ENCODE measurements at places on chromosomes 5 and 9.

- DNase-seq = no peak
Measured at GRCh38 chr5:18888821-18889220, 1099.2 kb downstream of the CDH18 start.

GRCh38 chr9:98323051-98323830, 67.8 kb upstream of the TBC1D2 start:
- DNase-seq = no peak

DNA sequence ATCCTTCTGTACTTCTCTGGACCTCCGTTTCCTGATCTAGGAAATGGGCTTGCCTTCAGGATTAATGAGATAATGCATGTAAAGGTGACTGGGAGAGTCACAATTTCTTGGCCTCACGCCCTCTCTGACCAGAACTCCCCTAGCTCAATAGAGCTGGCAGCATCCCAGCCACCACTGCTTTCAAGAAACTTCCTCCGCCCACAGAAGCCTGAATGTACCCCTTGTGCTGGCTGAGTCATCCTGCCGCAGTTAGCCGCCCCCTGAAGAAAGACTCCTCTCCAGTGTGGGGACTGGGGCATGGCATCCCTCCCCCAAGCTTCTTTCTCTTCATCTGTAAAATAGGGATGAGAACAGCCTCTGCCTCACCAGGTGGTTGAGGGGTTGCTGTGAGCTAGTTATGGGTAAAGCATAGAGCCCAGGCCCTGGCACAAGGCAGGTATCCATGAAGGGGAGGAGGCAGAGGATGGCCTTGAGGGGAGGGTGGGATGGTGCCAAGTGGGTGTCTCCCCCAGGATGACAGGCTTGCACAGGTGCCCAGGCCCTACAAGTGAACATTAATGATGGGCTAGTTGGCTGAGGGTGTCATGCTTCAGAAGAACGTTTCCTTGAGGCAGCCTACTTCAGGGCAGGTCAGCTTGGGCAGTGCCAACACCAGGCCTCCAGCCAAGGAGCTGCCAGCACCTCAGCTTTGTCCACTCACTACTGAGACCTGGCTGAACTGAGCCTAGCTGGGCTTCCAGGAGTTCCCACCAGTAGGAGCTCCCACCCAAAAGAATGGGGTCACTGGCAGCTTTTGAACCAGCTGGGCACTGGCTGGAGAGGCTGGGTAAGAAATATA, 3.4 kb downstream of the PDLIM4 start:
- peak; percentile 96 for DNase-seq

GRCh38 chr5:40198736-40199135, 481.0 kb upstream of the PTGER4 start:
- peak; percentile 34 for DNase-seq

GRCh38 chr9:124214116-124214515, 43.6 kb upstream of the NEK6 start:
- no peak for DNase-seq

- no peak for DNase-seq
Measured at GRCh38 chr5:62956597-62956996, 378.0 kb downstream of the LRRC70 start.

GRCh38 chr9:116464987-116465571, 222.0 kb upstream of the TRIM32 start:
- DNase-seq = no peak

GRCh38 chr9:18786196-18786595, 246.8 kb downstream of the SAXO1 start:
- no peak for DNase-seq

GRCh38 chr9:91425271-91425670, 1.6 kb upstream of the NFIL3 start:
- DNase-seq = no peak

GRCh38 chr9:89755821-89756220, 151.0 kb downstream of the GADD45G start:
- no peak for DNase-seq

- DNase-seq = no peak
Measured at GRCh38 chr5:88683506-88684135, 199.4 kb downstream of the MEF2C start.

DNA sequence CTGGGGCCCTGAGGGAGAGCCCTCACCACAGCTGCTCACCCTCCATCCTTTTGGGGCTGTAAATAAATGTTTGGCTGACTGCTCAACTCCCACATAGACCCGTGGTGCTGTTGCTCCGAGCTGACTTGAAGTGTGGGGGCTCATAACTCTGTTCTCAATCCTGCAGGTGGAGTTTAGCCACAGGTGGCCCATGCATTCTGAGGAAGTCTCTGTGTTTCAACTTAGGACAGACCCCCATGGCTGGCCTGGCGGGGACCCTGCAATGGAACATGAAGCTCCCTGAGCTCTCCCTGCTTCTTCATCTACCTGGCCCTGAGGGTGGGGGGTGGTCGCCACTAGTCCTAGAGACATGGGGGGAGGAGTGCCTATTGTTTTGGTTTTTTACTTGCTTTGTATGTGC, 19.7 kb downstream of the NDUFS6 start:
- no peak for DNase-seq

DNA sequence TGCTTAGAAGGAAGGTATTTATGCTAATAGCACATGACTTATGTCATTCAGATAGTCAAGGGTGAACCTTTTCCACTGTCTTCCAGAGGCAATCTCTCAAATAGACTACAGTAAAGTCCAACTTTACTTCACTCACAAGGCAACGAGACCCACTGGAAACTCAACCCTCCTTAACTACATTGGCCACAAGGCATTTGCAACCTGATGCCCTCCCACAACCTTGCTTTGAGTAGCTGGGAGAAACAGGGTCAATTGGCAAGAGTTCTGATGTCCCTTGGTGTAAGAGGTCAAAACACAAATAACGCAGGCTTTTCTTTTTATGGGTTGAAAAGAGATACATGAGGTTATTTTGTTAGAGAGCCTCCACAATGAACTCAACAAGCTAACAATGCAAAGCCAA, 6.1 kb downstream of the GAS1 start:
- no peak for DNase-seq

DNA sequence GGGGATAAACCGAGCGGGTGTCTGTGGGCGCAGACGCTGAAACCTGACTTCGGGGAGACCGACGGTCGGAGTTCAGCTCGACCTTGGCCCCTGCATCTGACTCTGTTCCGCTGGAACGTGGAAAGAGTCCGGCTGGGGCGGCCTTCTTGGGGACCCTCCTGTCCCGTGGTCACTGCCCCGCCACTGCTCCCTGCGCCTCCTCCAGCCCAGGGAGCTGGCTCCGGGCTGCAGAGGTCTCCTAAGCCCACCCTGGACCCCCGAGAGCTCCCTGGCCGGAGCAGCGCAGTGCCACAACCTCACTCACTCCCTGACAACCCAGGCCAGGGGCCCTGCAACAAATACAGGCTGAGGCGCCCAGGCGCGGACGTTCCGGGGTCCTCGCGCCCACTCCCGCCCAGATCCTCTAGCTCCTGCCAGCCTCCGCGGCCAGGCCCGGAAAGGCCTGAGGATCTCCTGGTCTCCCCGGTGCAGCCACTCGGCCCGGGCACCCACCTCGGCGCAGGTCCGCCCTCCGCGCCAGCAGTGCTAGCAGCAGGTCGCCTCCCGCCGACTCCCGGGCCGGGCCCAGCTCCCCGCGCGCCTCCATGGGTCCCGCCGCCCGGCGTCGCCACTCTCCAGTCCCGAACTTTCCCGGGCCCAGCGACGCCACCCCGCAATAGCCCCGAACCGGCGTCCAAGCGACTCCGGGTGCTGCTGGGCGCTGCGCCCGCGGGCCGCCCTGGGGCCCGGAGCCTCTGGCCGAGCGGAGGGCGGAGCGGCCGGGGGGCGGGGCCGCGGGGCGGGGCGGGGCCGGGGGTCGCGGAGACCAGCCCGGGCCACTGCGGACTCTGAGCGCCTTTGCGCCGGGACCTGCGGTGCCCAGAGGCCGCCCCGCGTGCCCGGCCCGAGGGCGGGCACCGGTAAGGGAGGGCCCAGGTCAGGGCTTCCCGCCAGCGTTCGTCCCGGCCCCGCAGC, 2.2 kb downstream of the LHX3 start:
- no peak for DNase-seq

DNA sequence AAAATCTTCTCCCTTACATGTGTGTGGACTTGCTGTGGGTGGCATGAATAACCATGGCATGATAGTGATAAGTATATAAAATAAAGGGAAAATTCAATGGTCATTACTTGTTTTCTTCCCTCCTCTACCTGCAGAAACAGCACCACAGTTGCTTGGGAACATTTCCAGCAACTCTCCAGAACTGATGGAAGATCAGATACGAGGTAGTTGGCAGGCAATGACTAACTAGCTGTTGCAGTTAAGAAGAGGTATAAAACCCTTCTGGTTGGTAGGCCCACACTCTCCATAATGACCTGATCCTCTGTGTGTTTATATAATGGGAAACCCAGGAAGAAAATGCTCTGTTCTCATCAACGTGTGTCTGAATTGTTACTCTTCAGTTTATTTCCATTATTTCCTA, 185.9 kb downstream of the SYK start:
- DNase-seq = no peak
